Activated CD4-positive, alpha-beta T cell treated with anti-CD3 and anti-CD28 coated beads for 36 hours (primary cell): ENCODE measurements at places on chromosomes 5 and 9. TPM values are rescaled to one million over a fixed set of nuclear protein-coding genes. Genes with fewer than 3 reads are reported as not detected.

The EIF4E1B gene
- total RNA-seq, result not detected

The LOX gene
- not detected for total RNA-seq

GRCh38 chr5:176426876-176427275 lies 10.5 kb upstream of the CLTB start:
- H3K27ac ChIP-seq, result no peak overlapping the region
- no peaks in the 10 kb centered on the region for H3K36me3 ChIP-seq
- H3K4me1 ChIP-seq, result no peaks in the 10 kb centered on the region

GRCh38 chr5:96807075-96807654 lies 580 bp downstream of the ERAP1 start:
- peak; percentile 65 for DNase-seq
- H3K27ac ChIP-seq, result peak overlapping the region; percentile 94
- H3K27me3 ChIP-seq, result no peaks in the 10 kb centered on the region
- H3K4me1 ChIP-seq, result peaks cover 55% of the 10 kb centered on the region
- peak overlapping the region; percentile 89 for H3K4me3 ChIP-seq
- peaks cover 24% of the 10 kb centered on the region for H3K36me3 ChIP-seq

The GFI1B gene
- total RNA-seq, result not detected

GRCh38 chr5:56413546-56413945 lies 180.4 kb upstream of the ANKRD55 start:
- no peak overlapping the region for H3K4me3 ChIP-seq
- no peak overlapping the region for H3K27ac ChIP-seq
- no peaks in the 10 kb centered on the region for H3K27me3 ChIP-seq
- H3K36me3 ChIP-seq, result peaks cover 2% of the 10 kb centered on the region
- peaks cover 18% of the 10 kb centered on the region for H3K4me1 ChIP-seq
- no peak for DNase-seq

- no peaks in the 10 kb centered on the region for H3K27me3 ChIP-seq
- H3K36me3 ChIP-seq, result peaks cover under 1% of the 10 kb centered on the region
- H3K4me1 ChIP-seq, result peaks cover 11% of the 10 kb centered on the region
- no peak overlapping the region for H3K27ac ChIP-seq
Observed at GRCh38 chr9:75938946-75939345, 48.5 kb downstream of the PCSK5 start.

The DCTN4 gene
- 31.7 TPM for total RNA-seq

GRCh38 chr5:172414531-172415361 lies 39.6 kb downstream of the SH3PXD2B start:
- no peaks in the 10 kb centered on the region for H3K36me3 ChIP-seq
- no peak overlapping the region for H3K27ac ChIP-seq
- no peak for DNase-seq
- H3K4me1 ChIP-seq, result peaks cover 33% of the 10 kb centered on the region
- peaks cover 7% of the 10 kb centered on the region for H3K27me3 ChIP-seq
- no peak overlapping the region for H3K4me3 ChIP-seq

The ARHGAP26 gene
- 15.4 TPM for total RNA-seq

- peaks cover 2% of the 10 kb centered on the region for H3K4me1 ChIP-seq
- peak overlapping the region; percentile 81 for H3K4me3 ChIP-seq
- peak; percentile 79 for DNase-seq
- H3K36me3 ChIP-seq, result no peaks in the 10 kb centered on the region
Observed at GRCh38 chr9:130680836-130681768, 12.5 kb upstream of the EXOSC2 start.

DNA sequence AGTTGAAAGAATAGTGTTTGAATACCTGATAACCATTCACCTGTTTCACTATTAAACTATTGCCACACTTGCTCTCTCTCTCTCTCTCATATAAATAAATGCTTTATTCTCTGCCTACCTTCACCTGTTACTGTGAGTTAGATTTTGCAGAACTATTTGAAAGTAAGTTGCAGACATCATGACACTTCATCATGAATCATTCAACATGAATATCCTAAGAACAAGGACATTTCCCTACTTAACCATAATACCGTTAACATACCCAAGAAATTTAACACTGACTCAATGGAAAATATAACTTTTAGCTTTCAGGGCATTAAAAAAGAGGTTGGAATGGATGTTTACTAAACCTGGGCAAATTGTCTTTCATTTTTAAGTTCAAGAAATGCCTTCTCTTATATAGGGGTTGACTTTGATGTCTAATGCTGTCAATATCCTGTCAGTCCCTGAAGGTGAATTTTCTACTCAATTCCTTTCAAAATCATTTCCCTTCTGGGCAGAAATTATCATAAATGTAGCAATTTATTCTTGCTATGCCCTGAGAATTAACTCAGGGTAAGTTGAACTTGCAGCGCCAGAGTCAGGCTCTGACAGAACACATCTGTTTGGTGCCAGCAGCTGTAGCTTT lies 582.6 kb upstream of the TLE4 start:
- no peaks in the 10 kb centered on the region for H3K27me3 ChIP-seq
- no peak overlapping the region for H3K4me3 ChIP-seq
- no peaks in the 10 kb centered on the region for H3K4me1 ChIP-seq
- no peak for DNase-seq

The WDR5 gene
- total RNA-seq, result 51.4 TPM

DNA sequence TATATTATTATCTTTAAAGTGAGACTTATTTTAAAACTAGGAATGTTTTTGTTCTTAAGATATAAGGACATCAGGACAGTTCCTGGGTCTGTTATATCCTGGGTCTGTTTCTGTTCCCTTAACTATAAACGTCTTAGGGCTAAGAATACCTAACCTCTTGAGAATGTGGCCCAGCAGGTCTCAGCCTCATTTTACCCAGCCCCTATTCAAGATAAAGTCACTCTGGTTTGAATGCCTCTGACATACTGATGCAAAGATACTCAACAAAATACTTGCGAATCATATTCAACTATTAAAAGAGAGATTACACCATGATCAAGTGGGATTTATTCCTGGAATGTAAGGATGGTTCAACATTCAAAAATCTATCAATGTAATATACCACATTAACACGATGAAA lies 51.0 kb downstream of the STK10 start:
- H3K27ac ChIP-seq, result no peak overlapping the region
- peaks cover 41% of the 10 kb centered on the region for H3K36me3 ChIP-seq
- peaks cover 65% of the 10 kb centered on the region for H3K4me1 ChIP-seq
- no peaks in the 10 kb centered on the region for H3K27me3 ChIP-seq
- no peak for DNase-seq

GRCh38 chr5:149012350-149012749 lies 50.5 kb downstream of the SH3TC2 start:
- H3K4me1 ChIP-seq, result no peaks in the 10 kb centered on the region
- H3K4me3 ChIP-seq, result no peak overlapping the region
- H3K36me3 ChIP-seq, result no peaks in the 10 kb centered on the region
- no peaks in the 10 kb centered on the region for H3K27me3 ChIP-seq

The ZNF618 gene
- 0.11 TPM for total RNA-seq

GRCh38 chr5:150065346-150065745 lies 21.0 kb downstream of the CSF1R start:
- no peak overlapping the region for H3K27ac ChIP-seq
- H3K36me3 ChIP-seq, result no peaks in the 10 kb centered on the region
- H3K27me3 ChIP-seq, result no peaks in the 10 kb centered on the region

DNA sequence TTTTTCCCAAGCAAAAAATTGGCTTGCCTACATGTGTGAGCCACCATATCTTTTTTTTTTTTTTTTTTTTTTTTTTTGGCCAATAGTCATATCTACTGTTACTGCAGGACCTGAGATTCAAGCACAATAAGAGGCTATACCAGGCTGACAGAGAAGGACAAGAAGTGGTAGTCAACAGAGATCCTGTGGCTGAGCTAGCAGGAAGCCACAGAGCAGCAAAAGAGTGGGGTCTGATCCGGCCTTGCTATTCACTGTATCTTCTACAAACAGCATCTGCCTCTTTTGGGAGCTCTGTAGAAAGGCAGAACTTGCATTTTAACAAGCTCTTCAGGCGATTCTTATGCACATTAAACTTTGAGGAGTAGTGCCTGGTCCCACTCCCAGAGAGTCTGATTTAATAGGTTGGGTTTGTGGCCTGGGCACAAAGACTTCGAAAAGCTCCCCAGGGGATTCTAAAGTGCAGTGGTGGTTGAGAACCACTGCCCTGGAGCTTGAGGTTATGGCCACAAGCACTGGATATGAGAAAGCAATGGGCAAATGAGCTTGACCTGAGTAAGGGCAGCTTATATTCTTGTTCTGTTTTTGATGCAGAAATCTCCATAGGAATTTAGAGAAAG lies 162.8 kb downstream of the PIK3R1 start:
- H3K27me3 ChIP-seq, result peaks cover 2% of the 10 kb centered on the region
- DNase-seq, result no peak
- H3K27ac ChIP-seq, result no peak overlapping the region
- H3K36me3 ChIP-seq, result no peaks in the 10 kb centered on the region
- no peak overlapping the region for H3K4me3 ChIP-seq
- peaks cover 38% of the 10 kb centered on the region for H3K4me1 ChIP-seq

- no peak overlapping the region for H3K4me3 ChIP-seq
- no peak for DNase-seq
- H3K27ac ChIP-seq, result no peak overlapping the region
- H3K27me3 ChIP-seq, result peaks cover 13% of the 10 kb centered on the region
- no peaks in the 10 kb centered on the region for H3K4me1 ChIP-seq
- no peaks in the 10 kb centered on the region for H3K36me3 ChIP-seq
Observed at GRCh38 chr9:70085241-70085640, 41.6 kb downstream of the MAMDC2 start.

DNA sequence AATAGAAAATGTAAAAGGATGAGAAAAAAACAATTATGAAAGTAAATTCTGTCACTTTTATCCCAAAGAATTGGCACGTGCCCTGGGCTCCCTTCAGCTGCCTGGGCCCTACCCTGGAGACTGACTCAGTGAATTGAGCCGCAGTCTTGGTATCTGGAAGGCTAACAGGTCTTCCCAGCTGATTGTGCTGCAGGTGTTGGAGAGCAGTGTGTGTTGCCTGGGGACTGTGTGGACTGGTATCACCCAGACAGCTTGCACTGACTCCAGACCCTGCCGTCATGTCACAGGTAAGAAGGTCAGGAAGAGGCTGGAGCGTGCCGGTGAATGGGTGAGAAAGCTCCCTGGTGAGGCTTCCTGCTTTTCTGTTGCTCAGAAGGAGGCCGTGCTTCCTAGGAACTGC lies 83.3 kb downstream of the AOPEP start:
- no peak overlapping the region for H3K4me3 ChIP-seq
- H3K27me3 ChIP-seq, result no peaks in the 10 kb centered on the region
- DNase-seq, result no peak
- no peak overlapping the region for H3K27ac ChIP-seq

DNA sequence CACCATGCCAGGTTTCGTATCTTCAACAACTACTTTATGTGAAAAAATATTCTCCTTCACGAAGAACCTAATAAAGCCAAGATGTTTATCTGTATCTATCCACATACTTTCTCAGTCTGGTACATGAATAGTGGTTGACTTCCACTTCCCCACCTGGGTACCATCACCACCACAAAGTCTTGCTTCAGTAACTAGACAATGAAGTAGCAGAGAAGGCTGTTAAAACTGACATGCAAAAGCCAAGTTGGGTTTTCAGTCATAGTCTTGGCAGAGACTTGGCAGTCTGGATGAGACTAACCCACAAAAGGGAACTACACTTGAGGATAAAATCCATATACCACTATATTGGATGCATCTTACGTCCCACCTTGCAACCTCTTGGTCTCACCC lies 5.0 kb downstream of the P4HA2 start:
- H3K4me1 ChIP-seq, result peaks cover 14% of the 10 kb centered on the region
- H3K27ac ChIP-seq, result no peak overlapping the region
- no peaks in the 10 kb centered on the region for H3K36me3 ChIP-seq
- DNase-seq, result no peak
- H3K27me3 ChIP-seq, result peaks cover 11% of the 10 kb centered on the region
- H3K4me3 ChIP-seq, result no peak overlapping the region

- H3K4me1 ChIP-seq, result peaks cover 26% of the 10 kb centered on the region
- H3K27ac ChIP-seq, result no peak overlapping the region
- peaks cover 2% of the 10 kb centered on the region for H3K36me3 ChIP-seq
- DNase-seq, result no peak
- no peaks in the 10 kb centered on the region for H3K27me3 ChIP-seq
- H3K4me3 ChIP-seq, result no peak overlapping the region
Observed at GRCh38 chr5:65022932-65023331, 254.2 kb downstream of the CWC27 start.

DNA sequence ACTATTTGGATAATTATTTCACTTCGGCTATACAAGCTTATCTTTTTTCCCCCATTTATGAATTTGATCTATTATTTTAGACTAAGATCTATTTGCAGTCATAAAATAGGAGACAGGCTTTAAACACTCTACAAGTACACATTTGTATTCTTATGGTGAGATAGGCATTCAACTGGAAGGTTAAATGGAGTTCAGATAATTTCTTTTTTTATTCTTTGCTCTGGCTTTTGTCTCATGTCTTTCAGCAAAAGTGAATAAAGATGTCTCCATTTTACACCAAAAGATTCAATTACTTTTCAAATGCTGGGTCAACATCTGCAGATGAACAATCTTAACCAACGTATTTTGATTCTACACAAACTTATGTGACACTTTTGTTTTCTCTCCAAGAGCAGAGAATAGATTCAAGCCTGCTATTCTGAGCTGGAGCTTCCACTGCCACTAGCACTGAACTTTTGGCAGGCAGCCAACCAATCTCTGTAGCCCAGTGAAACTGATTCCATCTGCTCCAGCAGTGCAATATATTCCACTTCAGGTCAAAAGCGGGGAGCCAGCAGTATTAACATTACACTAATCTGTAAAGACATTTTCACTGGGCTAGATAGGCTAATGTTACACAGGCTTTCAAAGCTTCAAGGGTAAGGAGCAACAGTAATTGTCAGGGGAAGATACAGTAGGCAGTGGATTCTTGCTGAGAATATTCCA lies 452.0 kb upstream of the ZNF608 start:
- no peak for DNase-seq
- H3K4me1 ChIP-seq, result peaks cover 6% of the 10 kb centered on the region
- no peak overlapping the region for H3K27ac ChIP-seq
- H3K36me3 ChIP-seq, result no peaks in the 10 kb centered on the region

- H3K27me3 ChIP-seq, result no peaks in the 10 kb centered on the region
- no peak for DNase-seq
- no peaks in the 10 kb centered on the region for H3K36me3 ChIP-seq
- no peak overlapping the region for H3K27ac ChIP-seq
Observed at GRCh38 chr5:179294891-179295777, 50.1 kb downstream of the ADAMTS2 start.
